ENCODE measurements at places on chromosomes 1 and 21.
A peak's percentile ranks its signal among the peaks of the same experiment; 100 is the strongest.

DNA sequence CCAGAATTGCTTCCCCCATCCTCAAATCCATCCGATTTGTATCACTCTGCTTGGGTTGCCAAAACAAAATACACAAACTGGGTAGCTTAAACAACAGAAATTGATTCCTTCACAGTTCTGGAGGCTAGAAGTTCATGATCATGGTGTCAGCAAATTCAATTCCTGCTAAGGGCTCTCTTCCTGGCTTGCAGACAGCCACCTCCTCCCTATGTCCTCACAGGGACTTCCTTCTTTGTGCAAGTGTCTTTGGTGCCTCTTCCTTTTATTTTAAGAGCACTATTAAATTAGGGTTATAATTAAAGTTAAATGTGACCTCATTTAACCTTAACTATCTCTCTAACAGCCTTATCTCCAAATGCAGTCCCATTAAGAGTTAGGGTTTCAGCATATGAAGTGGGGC, 112.8 kb downstream of the PLPP3 start:
- H3K4me3 ChIP-seq, result no peak overlapping the region
- peaks cover 33% of the 10 kb centered on the region for H3K4me1 ChIP-seq
- H3K27ac ChIP-seq, result no peak overlapping the region
- no peaks in the 10 kb centered on the region for H3K36me3 ChIP-seq

DNA sequence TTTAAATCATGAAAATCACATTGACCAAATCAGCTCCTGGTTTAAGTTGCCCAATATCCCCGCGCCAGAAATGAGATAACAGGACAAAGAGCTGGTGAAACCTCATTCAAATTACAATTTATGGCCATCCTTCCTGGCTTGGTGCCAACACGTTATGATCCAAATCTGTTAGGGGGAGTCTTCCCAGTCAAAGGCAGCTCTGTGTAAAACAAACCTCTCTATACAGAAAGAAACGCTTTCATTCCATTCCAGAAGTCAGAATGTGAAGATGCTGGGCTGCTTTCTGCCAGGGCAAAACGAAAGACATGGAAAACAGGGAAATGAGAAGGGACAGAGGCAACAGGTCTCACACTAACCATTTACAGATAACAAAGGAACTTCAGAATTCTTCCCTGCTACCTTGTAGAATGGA, 53.5 kb upstream of the TIAM1 start:
- no peaks in the 10 kb centered on the region for H3K36me3 ChIP-seq
- no peaks in the 10 kb centered on the region for H3K27me3 ChIP-seq
- no peak overlapping the region for H3K4me3 ChIP-seq
- DNase-seq, result no peak

DNA sequence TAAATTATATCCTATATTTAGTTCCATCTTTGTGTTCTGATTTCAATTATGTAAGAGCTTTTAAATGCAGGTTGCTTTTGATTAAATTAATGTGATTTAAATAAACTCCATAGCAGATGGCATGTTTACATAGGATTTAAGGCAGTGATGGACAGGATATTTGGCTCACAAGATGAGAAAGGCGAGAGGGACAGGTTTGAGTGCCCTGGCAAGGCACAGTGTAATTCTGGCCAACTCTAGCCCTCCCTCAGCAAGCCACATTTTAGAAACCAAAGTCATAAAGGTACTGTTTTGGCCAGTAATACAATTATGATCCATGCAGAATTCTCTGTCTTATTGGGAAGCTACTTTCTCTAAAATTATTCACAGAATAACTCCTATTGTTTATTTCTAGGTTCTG, 50.6 kb upstream of the C1orf146 start:
- no peaks in the 10 kb centered on the region for H3K4me1 ChIP-seq
- H3K36me3 ChIP-seq, result no peaks in the 10 kb centered on the region
- no peak overlapping the region for H3K27ac ChIP-seq
- no peak for DNase-seq
- no peaks in the 10 kb centered on the region for H3K27me3 ChIP-seq

GRCh38 chr1:173191011-173191705, 16.0 kb downstream of the TNFSF4 start:
- peaks cover 17% of the 10 kb centered on the region for H3K4me1 ChIP-seq
- no peak overlapping the region for H3K4me3 ChIP-seq
- H3K27me3 ChIP-seq, result no peaks in the 10 kb centered on the region

DNA sequence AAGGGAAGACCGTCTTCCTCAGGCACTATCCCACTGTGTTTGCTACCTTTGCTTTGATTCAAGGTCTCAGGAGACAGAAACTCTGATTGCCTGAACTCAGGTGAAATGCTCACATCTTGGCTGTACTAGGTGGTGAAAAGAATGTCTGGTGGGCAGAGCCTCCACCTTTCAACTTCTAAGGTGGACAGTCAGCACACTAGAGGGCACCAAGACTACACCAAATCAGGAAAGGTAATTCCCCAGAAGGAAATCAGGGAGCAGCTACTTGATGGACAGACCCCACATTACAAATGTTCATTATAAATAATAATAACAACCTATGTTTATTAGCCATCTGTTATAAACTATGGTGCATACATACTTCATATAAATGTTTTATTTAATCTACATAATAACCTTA, 220.9 kb downstream of the ATG4C start:
- DNase-seq, result no peak
- H3K36me3 ChIP-seq, result no peaks in the 10 kb centered on the region
- H3K4me3 ChIP-seq, result no peak overlapping the region
- no peaks in the 10 kb centered on the region for H3K4me1 ChIP-seq
- H3K27me3 ChIP-seq, result no peaks in the 10 kb centered on the region

GRCh38 chr1:69305621-69306020, 262.1 kb upstream of the LRRC7 start:
- H3K4me1 ChIP-seq, result no peaks in the 10 kb centered on the region
- H3K27me3 ChIP-seq, result no peaks in the 10 kb centered on the region
- no peaks in the 10 kb centered on the region for H3K36me3 ChIP-seq
- H3K27ac ChIP-seq, result no peak overlapping the region

- DNase-seq, result no peak
- H3K4me1 ChIP-seq, result no peaks in the 10 kb centered on the region
- no peak overlapping the region for H3K27ac ChIP-seq
- H3K27me3 ChIP-seq, result no peaks in the 10 kb centered on the region
- H3K4me3 ChIP-seq, result no peak overlapping the region
- H3K36me3 ChIP-seq, result peaks cover 91% of the 10 kb centered on the region
Measured at GRCh38 chr1:53878492-53879105, 11.0 kb downstream of the YIPF1 start.

- H3K27ac ChIP-seq, result peak overlapping the region; percentile 23
- peaks cover 8% of the 10 kb centered on the region for H3K36me3 ChIP-seq
- no peaks in the 10 kb centered on the region for H3K4me1 ChIP-seq
- no peak for DNase-seq
- peak overlapping the region; percentile 1 for H3K4me3 ChIP-seq
Measured at GRCh38 chr1:25990702-25991395, 7.0 kb downstream of the PAFAH2 start.

DNA sequence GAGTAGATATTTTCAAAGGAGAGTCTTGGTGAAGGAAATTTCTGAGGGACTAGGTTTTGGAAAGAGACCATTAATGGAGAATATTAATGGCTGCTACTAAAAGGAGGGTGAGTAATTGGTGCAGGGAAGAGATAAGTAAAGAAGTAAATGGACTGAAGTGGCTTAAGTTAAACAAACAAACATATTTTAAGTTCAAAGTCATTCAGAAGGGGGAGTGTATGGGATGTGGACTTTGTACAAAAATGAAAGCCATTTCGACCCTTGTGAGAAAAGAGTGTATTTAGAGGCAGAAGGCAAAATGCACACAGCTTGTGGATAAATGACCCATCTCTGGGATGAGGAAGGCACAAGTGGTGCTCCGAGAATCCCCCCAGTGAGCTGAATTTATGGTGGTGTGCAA, 171.7 kb downstream of the BACH1 start:
- no peaks in the 10 kb centered on the region for H3K36me3 ChIP-seq
- H3K4me1 ChIP-seq, result no peaks in the 10 kb centered on the region
- no peak overlapping the region for H3K4me3 ChIP-seq
- DNase-seq, result no peak
- H3K27ac ChIP-seq, result no peak overlapping the region

- no peak overlapping the region for H3K4me3 ChIP-seq
- no peak for DNase-seq
- H3K27ac ChIP-seq, result no peak overlapping the region
- H3K36me3 ChIP-seq, result no peaks in the 10 kb centered on the region
Measured at GRCh38 chr1:76786222-76786621, 81.1 kb upstream of the ST6GALNAC5 start.

DNA sequence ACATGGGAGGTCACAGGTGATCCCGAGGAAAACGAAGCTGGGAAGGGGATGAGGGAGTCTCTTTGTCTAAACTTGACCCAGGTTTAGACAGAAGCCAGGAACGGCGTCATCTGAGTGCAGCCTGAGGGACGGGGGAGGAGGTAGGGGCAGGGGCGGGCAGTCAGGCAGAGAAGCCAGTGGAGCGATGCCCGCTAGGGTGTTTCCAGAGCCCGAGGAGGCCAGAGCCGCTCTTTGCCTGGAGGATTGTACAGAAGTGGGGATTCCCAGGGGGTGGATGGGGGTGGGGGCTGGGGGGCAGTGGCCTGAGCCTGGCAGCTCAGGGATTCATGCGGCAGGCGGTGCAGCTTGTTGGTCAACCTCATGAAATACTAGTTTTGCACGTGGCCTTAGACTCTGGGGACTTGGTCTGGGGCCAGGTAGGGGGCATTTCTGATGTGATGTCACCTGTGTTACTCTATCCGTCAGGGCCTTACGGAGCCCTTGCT, 58.4 kb downstream of the VPS26C start:
- no peak for DNase-seq
- H3K27me3 ChIP-seq, result no peaks in the 10 kb centered on the region
- H3K4me3 ChIP-seq, result no peak overlapping the region

GRCh38 chr1:155715777-155716176, 26.9 kb downstream of the DAP3 start:
- H3K4me1 ChIP-seq, result no peaks in the 10 kb centered on the region
- H3K27me3 ChIP-seq, result no peaks in the 10 kb centered on the region
- no peak overlapping the region for H3K4me3 ChIP-seq
- DNase-seq, result no peak

GRCh38 chr1:60573726-60574409, 500.3 kb upstream of the C1orf87 start:
- H3K36me3 ChIP-seq, result no peaks in the 10 kb centered on the region
- no peaks in the 10 kb centered on the region for H3K4me1 ChIP-seq
- H3K27me3 ChIP-seq, result no peaks in the 10 kb centered on the region
- no peak overlapping the region for H3K4me3 ChIP-seq

- DNase-seq, result no peak
- no peaks in the 10 kb centered on the region for H3K4me1 ChIP-seq
- no peak overlapping the region for H3K4me3 ChIP-seq
- H3K27ac ChIP-seq, result no peak overlapping the region
- H3K36me3 ChIP-seq, result no peaks in the 10 kb centered on the region
Measured at GRCh38 chr1:5637171-5637570, 355.1 kb downstream of the NPHP4 start.

- peaks cover 5% of the 10 kb centered on the region for H3K27me3 ChIP-seq
- no peak for DNase-seq
Measured at GRCh38 chr1:13513895-13514546, at the start of gene LRRC38. Gene LRRC38, minus strand, starts transcription at chr1:13514003. Its CDS starts 410 bp downstream, at chr1:13513593.

GRCh38 chr1:230429067-230429735, 3.1 kb upstream of the PGBD5 start:
- no peak overlapping the region for H3K27ac ChIP-seq
- no peaks in the 10 kb centered on the region for H3K36me3 ChIP-seq
- H3K4me1 ChIP-seq, result peaks cover 11% of the 10 kb centered on the region
- no peak for DNase-seq

GRCh38 chr1:167881786-167882185, 32.1 kb downstream of the ADCY10 start:
- H3K27ac ChIP-seq, result no peak overlapping the region
- no peak for DNase-seq
- no peaks in the 10 kb centered on the region for H3K36me3 ChIP-seq
- no peak overlapping the region for H3K4me3 ChIP-seq
- H3K4me1 ChIP-seq, result no peaks in the 10 kb centered on the region

DNA sequence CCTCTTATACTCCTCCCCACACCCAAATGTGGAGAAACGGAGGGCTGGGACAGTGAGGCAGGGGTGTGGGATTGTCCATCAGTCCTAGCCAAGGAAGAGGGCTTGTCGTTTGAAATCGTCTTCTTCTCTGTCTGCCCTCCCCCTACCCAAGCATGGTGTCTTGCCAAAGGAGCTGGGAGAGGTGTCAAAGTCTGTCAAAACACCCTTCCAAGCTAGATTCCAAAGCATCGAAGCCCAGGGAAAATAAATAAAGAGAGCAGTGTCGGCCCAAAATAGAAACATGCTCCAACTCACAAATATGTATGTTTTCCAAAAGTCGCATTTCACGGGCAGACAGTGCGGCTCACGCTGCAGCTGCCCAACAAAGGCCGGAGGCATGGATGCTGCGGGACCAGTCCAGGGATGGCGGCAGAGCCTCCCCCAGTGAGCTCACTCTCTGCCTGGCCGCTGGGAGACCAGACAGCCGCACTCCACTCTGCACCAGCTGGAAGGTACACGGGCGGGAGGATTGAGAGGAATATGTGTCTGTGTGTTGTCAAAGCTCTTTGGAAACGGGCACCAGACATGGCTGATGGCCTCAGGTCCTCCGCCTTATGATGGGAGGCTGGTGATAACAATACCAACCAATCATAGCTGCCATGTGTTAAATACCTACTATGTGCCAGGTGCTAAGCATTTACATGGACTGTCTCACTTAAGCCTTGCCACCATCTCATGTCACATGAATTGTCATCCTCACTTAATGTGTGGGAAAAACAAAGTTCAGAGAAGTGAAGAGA, 3.9 kb downstream of the DISP3 start:
- no peaks in the 10 kb centered on the region for H3K36me3 ChIP-seq
- H3K4me1 ChIP-seq, result peaks cover 14% of the 10 kb centered on the region
- no peak overlapping the region for H3K4me3 ChIP-seq
- H3K27ac ChIP-seq, result no peak overlapping the region
- peaks cover 8% of the 10 kb centered on the region for H3K27me3 ChIP-seq
- no peak for DNase-seq

GRCh38 chr1:23736437-23737134, 6.7 kb upstream of the ELOA start:
- H3K4me1 ChIP-seq, result no peaks in the 10 kb centered on the region
- H3K27ac ChIP-seq, result no peak overlapping the region
- peaks cover 4% of the 10 kb centered on the region for H3K36me3 ChIP-seq
- no peak overlapping the region for H3K4me3 ChIP-seq
- DNase-seq, result no peak

GRCh38 chr1:155226910-155227260, 18.4 kb downstream of the MTX1 start:
- peak overlapping the region; percentile 71 for H3K4me3 ChIP-seq
- H3K36me3 ChIP-seq, result no peaks in the 10 kb centered on the region
- no peaks in the 10 kb centered on the region for H3K27me3 ChIP-seq
- H3K27ac ChIP-seq, result peak overlapping the region; percentile 77
- peaks cover 17% of the 10 kb centered on the region for H3K4me1 ChIP-seq

GRCh38 chr1:24830680-24831272, 85.5 kb downstream of the CLIC4 start:
- H3K4me3 ChIP-seq, result no peak overlapping the region
- no peak for DNase-seq
- peaks cover 19% of the 10 kb centered on the region for H3K4me1 ChIP-seq
- no peak overlapping the region for H3K27ac ChIP-seq
- no peaks in the 10 kb centered on the region for H3K27me3 ChIP-seq

DNA sequence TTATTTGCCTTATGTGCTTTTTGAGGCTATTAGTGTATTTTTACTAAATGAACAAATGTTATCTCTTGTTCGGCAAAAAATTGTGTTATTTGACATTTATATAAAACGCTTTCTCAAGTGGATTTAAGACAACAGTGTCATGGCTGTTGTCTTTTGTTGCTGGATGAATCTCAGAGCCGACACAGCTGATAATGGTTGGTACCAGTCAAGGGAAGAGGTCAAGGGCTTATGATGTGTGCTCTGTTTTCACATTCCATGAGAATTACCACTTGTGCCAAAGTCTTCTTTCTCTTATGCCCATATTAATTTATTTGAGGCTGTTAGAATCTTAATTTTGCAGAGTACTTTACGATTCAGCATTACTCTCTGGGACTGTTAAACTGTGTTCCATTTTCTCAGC, 17.9 kb upstream of the CD101 start:
- no peaks in the 10 kb centered on the region for H3K27me3 ChIP-seq
- DNase-seq, result no peak
- no peaks in the 10 kb centered on the region for H3K4me1 ChIP-seq
- peaks cover 3% of the 10 kb centered on the region for H3K36me3 ChIP-seq

Data from esophagus squamous epithelium (tissue), 5 donors.